ENCODE measurements at places on chromosomes 12 and 14. TPM values are rescaled to one million over a fixed set of nuclear protein-coding genes. Genes with fewer than 3 reads are reported as not detected.

- DNase-seq = peak; percentile 82
Measured at GRCh38 chr12:122023339-122024131, 1.9 kb downstream of the BCL7A start.

- no peak for DNase-seq
Measured at GRCh38 chr12:31991146-31991545, 31.9 kb downstream of the RESF1 start.

DNA sequence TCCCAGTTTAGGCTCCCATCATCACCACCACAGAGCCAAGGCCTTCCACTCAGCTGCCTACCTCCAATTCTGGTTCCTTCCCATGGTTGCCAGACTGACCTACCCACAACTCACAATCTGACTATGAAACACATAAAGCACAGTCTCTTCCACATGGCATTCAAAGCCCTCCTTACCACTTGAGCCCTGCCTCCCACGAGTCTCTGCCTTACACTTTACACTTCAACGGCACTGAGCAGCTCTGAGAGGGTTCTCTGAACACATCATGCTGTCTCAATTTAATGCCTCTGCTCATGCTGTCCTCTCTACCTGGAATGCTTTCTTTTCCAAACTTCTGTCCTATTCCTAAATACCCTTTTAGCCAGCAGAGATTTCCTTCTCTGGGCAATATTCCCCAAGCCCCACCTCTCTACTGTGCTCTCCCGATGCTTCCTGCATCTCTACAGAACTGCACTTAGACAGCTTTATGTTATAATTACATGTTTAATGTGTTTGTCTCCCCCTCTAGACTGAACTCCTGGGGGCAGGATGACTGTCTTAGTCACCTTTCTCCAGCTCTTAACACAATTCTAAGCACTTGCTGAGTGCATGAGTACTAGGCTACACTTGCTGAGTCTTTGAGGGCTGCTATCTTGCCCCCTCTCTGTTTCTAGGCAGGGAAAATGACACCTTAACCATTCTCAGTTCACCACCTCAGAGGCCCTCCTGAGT, 23.5 kb downstream of the FMNL3 start:
- DNase-seq = no peak

DNA sequence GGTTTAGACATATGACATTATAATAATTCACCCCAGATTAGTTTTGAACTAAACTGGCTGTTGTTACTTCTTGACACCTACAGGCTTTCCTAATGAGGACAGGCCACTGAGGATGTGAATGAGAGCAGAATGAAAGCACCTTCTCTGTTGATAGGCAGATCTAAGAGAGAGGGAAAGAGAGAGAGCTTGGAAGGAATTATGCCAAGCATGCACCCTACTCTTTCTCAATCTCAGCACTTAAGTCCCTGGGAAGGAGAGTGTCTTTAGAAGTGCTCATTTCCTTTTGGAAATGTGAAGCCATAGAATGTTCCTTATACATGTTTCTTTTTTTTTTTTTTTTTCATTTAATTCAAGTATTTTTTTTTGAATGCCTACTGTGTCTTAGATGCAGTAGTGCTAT, 49.0 kb downstream of the TBC1D15 start:
- no peak for DNase-seq

DNA sequence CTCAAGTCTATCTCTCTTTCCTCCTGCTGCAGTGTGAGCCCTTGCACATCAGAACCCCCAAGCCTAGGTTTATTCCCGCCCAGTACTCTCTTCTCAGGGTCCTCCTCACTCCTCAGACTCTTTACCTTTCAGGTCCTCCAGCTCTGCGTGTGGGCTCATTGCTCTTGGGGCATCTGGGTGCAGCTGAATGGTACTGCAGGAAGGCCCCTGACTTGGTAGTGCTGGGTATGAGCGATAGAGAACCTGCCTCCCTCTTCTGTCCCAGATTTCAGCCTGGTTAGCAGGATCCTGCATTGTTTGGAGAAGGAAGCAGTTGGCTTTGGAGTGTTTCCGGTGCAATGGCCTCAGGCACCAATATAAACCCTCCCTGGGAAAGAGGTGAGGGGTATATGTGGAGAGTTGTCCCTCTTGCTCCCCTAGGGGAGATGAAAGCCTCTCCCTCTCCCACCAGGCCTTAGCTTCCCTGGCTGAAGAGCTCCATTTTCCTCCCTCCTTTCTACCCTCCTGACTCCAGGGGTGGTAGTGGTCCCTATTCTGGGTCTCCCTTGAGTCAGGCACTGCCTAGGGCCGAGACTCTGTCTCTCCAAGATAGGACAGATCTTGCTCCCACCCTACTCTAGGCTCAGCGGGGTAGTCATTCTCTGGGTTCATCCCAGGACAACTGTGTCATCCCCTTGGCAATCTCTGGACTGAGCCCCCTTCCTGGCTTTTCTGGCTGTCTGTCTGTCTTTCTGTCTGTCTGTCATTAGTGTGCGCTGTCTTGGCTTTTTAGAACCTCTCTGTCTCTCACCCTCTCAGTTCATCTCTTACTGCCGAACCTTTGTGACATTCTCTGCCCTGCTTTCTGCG, 3.8 kb downstream of the LRP1 start:
- no peak for DNase-seq

DNA sequence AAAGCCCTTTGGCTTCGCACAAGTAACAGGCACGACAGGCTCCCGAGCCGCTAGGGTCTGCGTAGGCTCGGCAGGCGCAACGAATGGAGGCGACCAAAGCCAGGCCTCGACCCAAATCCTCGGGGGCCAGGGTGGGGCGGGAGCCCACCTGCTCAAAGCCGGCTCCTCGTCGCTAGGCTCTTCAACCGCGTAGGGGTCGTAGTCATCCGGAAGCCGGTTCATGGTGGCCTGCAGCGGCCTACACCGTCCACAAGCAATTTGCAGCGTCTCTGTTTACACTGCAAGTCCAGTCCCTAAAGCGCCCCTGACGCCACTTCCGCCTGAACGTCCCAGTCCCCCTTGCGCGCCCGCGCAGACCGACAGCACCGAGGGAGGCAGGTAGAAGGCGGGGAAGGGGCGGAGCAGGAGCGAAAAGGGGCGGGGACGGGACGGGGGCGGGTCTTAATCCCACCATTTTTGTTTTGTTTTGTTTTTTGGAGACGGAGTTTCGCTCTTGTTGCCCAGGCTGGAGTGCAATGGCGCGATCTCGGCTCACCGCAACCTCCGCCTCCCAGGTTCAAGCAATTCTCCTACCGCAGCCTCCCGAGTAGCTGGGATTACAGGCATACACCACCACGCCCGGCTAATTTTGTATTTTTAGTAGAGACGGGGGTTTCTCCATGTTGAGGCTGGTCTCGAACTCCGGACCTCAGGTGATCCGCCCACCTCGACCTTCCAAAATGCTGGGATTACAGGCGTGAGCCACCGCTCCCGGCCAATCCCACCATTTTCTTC, at the start of gene EAPP:
Gene EAPP (minus strand): TSS at position 295 of the 774 bp plus-strand sequence. CDS start 73 bp downstream, at position 222.
- peak; percentile 99 for DNase-seq

DNA sequence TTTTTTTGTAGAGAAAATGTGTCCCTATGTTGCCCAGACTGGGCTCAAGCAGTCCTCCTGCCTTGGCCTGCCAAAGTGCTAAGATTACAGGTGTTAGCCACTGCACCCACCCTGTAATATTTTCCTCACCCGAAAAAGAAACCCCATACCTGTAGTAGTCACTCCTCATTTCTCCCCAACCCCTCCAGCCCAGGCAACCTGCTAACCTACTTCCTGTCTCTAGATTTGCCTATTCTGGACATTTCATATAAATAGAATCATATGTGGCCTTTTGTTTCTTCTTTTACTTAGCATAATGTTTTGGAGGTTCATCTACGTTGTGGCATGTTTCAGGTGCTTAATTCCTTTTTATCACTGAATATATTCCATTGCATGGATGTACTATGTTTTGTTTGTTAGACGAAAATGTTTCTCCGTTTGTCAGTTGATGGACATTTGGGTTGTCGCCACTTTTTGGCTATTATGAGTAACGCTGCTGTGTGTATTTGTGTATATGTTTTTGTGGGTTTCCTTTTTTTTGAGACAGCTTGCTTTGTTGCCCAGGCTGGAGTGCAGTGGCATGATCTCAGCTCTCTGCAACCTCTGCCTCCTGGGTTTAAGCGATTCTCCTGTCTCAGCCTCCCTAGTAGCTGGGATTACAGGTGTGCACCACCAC, 6.2 kb downstream of the ANKRD13A start:
- no peak for DNase-seq

- no peak for DNase-seq
Measured at GRCh38 chr12:104467346-104467837, 10.6 kb downstream of the CHST11 start.

GRCh38 chr12:52203079-52203921, 11.5 kb upstream of the KRT80 start:
- peak; percentile 88 for DNase-seq

GRCh38 chr12:65511134-65511834, 232.8 kb downstream of the MSRB3 start:
- no peak for DNase-seq

DNA sequence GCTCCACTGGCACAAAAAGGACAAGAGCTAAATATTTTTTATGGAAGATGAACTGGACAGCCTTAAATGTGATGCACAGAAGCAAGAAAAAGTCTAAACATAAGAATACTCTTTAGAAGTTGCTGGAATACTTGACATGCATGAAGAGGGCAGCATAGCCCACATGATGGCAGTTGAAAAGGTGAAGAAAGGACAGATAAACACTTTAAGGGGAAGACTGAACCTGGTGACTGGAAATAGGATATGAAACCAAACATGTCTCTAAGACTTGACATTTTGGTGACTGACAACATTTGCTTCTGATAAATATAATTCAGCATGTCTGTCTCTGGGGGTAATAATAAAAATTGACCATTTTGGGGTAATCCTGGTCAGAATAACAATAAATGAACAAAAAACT, 273.1 kb downstream of the CCDC91 start:
- no peak for DNase-seq

GRCh38 chr12:75842090-75842489, 189.5 kb downstream of the PHLDA1 start:
- DNase-seq = no peak

DNA sequence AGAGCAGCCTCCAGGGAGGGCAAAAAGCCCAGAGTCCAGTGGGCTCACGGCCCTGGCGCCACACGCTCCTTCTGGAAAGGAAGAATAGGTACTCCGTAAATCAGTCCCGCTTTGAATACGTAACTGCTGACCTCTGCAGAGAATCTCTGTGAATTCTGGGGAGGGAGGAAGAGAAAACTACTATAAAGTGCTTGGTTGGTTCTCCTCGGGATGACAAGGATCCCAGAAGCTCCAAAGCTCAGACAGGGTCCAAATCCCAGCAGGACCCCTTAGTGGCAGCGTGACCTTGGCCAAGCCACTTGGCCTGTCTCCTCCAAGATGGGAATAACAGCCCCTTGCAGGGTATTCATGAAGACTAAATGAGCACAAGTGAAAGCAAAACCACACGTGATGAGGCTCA, 31.7 kb downstream of the ANO2 start:
- DNase-seq = no peak

DNA sequence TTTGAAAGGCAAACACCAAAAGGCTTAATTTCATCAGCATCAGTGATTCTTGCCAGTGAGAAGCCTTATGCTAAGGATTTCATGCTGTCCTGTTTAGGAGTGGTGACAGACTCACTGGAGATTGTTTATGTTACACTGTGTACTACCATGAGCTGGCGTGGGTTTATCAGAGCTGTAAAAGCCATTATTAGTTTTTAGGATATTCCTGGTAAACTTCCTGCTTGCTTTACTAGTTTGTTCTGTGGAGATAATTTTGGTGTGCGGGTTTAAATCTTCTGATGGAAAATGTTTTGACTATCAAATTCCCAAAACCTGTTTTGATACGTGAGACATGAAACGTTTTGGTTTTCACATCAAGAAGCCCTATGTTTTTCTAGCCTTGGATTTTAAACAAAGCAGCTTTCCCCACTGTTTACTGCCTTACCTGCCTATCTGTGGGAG, 15.2 kb downstream of the PPFIBP1 start:
- no peak for DNase-seq

DNA sequence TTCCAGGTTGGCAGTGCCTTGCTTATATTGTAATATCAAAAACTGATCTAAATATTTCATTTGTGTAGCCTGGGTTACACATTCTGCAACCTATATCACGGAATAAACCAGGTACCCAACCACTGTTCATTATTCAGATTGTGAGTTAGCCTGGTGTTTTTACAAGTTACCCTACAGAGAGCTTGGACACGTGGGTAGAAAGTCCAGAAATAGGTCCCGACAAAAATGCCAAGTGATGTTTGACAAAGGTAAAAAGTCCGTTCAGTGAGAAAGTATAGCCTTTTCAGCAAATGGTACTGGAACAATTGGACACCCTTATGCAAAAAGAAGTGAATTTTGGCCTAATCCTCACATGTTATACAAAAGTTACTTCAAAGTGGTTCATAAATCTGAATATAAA, 17.6 kb upstream of the EVL start:
- DNase-seq = no peak

DNA sequence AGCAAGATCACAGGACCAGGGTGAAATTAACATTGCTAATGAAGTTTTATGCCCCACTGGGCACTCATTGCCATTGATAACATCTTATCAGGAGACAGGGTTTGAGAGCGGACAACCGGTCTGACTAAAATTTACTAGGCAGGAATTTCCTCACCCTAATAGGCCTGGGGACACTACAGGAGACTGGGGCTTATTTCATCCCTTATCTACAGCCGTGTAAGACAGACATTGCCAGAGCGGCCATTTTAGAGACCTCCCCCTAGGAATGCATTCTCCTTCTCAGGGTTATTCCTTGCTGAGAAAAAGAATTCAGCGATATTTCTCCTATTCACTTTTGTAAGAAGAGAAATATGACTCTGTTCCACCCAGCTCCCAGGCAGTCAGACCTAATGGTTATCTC, 8.3 kb downstream of the OR4K17 start:
- no peak for DNase-seq

- DNase-seq = no peak
Measured at GRCh38 chr12:132633901-132634300, 15.3 kb downstream of the P2RX2 start.

DNA sequence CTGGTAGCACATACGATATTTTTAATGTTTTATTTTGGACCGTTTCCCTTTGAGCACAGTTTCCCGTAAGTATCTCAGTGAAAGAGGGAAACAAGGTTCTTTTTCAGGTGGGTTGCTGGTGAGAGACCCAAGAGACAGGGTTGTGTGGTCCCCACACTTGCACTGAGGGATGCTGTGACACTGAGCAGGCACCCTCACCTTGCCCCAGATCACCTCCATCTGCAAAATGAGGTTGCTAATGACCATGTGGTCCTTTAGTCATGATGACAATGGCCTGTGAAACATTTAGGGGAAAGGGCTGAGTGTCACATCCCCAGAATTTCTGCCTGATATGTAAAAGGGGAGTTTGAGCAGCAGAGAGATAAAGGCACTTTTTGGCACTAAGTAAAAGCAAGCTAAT, 4.3 kb downstream of the CCND2 start:
- no peak for DNase-seq

Gene GZMH
- 1.9 TPM for total RNA-seq

Gene GUCY2C
- total RNA-seq = not detected

Gene KRT77
- total RNA-seq = not detected

Gene TMTC1
- total RNA-seq = 84.6 TPM

Gene KRT2
- not detected for total RNA-seq

Measured in aorta (tissue), 5 donors.